ENCODE measurements at places on chromosomes 5 and 9.

DNA sequence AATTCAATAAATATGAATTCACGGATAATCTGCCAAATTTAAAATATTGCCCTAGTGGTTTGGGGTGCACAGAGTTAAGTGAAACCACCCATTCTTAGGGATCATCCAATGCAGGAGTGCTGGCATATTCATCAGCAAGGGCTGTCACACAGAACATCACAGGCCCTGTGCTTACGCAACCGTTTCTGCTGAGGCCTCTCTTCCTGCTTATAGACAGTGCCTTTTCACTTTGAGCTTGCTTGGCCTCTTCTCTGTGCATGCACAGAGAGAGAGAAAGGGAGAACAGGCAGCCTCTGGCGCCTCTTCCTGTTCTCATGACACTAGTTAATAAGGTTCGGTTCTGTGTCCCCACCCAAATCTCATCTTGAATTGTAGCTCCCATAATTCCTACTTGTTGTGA, 366.3 kb downstream of the ICE1 start:
- DNase-seq, result no peak

DNA sequence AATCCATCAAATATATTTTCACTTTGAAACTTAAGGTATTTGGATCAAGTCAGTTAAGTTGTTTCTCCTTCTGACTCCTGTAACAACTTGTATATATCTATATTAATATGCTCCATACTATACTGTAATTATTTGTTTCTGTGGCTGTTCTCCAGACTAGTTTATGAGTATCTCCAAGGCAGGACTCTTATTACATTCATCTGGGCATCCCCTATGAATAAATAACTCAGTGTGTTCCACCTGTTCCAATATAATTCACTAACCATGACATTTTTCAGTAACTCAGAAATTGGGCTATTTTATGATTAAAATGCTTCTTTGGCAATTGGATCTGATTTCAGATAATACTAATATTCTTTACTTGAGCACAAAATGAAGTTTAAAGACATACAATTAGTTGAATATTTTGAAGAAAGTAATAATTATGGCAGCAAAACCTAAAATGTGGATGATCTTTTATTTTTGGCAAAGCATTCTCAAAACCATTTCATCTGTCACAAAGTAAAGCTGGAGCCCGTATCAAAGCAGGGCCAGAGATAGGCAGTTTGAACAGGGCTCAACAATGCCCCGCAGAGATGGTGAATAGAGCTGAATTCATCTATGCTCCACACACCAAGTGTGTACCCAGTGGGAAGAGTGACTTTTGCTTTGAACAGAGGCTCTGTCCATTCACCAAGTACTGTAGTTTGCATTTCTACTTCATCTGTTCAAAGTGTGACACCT, 314.3 kb downstream of the PDE4D start:
- no peak for DNase-seq

DNA sequence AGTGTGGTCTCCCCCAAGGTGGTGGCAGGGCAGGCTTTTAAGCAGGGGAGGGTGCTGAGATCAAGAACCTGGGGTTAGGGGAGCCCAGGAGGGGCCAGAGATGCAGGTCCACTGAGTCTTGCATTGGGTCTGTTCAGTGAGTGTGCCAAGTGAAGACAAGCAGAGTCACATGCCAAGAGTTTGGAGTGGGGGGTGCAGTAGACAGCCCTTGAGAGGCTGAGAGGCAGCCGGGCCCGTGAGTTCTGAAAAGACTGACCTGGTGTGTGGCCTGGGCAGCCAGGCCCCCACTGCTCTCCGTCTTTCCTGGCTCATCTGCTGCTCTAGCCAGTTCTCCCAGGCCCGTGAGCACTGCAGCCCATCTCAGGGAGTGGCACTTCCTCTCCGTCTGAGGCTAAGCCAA, 120.0 kb downstream of the DAB2IP start:
- no peak for DNase-seq

DNA sequence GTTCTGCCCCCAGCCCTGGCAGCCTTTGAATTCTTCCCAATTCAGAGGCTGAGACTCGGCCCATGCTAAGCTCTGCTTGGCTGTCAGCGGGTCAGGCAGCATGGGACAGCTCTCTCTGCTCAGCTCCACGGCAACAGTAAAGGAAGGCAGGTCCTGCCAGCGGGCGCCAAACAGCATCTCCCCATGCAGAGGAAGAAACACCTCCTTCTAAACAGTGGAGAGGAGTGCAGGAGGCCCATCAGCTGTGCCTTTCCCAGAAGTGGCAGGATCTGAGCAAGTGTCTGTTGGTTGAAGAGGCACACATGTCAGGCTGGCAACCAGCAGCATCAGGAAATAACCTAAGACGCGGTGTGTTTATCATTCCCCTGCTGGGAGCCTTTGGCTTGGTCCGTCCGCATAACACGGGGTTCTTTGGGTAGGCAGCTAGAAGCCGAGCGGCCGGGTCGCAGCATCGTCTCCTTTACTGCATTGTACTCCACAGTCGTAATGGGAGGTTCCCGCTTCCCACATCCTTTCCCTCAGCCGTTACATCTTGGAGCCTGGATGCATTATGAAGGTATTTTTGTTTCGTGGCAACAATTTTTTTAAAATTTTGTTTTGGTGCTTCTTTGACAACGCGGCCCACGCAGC, 42.7 kb upstream of the NCS1 start:
- peak; percentile 42 for DNase-seq

GRCh38 chr9:89398621-89399020, 80.3 kb downstream of the SECISBP2 start:
- DNase-seq, result no peak

DNA sequence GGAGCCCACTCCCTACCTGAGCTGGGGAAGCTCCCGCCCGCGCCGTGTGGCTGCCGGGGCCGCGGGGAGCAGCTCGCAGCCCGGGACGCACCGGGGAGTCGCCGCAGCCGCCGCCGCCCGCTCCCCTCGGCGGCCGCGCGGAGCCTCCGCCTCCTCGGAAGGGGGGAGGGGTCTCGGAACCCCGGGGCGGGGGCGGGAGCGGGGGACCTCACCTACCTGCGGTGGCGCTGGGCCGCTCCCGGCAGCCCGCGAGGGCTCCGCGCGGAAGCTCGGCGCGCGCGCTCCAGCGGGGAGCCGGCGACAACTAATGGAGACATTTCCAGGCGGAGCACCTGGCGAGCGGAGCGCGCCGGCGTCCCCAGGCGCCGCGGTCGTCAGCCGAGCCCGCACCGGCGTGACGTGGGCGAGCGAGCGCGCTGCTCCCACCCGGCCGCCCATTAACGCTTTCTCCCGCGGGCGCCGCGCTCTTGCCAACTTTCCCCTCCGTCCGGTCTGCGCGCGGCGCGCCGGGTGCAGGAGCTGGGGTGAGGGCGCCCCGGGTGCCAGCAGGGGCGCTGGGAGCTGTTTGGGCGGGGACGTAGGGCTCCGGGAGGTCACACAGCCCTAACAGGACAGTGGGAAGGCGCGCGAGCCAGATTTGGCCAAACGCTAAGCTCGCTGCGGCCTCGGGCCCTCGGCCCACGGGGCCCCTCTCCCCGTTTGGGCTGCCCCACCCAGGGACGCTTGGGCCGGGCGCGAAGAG, 4.3 kb upstream of the IRX4 start:
- no peak for DNase-seq
